ENCODE measurements at places on chromosomes 6 and 20. TPM values are rescaled to one million over a fixed set of nuclear protein-coding genes. Genes with fewer than 3 reads are reported as not detected.

GRCh38 chr6:101762851-101763250 lies 369.3 kb downstream of the GRIK2 start:
- no peak for DNase-seq

Gene KIAA0408
- 0.60 TPM for total RNA-seq

Gene MYCT1
- 2.9 TPM for total RNA-seq

- DNase-seq, result no peak
Measured at GRCh38 chr6:4912559-4912958, 91.3 kb downstream of the RPP40 start.

- no peak for DNase-seq
Measured at GRCh38 chr6:15623276-15624116, 39.3 kb downstream of the DTNBP1 start.

- no peak for DNase-seq
Measured at GRCh38 chr6:98463038-98464000, 371.1 kb upstream of the POU3F2 start.

Gene CST4
- not detected for total RNA-seq

- peak; percentile 14 for DNase-seq
Measured at GRCh38 chr6:147022041-147022440, 182.2 kb upstream of the STXBP5 start.

DNA sequence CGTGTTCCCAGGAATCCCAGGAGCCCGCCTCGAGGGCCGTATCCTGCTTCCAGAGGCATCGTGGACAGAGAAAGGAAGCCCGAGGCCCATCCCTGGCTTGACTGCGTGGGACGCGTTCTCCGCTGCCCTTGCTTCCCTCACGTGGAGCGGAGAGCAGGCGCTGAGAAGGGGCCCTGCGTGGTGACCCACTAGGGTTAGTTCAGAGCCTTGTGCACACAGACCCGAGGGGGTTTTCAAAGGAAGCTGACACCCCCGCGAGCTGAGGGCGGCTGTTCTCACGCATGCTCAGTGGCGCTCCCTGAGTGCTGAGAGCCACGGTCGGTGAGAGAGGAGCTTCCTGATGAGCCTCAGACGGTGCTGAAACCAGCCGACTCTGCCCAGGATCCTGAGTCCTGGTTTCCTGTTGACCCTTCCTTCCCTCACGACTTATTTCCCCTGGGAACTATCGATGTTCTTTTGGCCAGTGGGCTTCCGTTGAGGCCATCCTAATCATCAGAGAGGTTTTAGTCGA lies 28.9 kb upstream of the CCR6 start:
- DNase-seq, result no peak

Gene CDH26
- total RNA-seq, result not detected

DNA sequence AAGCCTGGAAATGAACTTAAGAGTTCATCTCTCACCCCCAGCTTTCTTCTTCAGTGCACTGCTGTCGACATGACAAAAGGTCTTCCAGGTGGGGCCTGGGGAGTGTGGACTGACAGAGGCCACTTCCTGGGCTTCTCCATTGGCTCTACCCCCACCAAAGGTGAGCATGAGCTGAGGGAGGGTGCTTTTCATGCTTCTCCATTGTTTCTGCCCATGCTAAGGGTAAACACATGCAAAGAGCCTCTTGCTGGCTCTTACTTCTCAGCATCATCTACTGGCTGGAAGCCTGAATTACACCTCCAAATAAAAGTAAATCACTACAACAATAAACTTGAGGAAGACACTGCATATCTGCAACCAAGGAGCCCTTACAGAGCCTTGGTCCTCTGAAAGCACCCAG lies 227.2 kb downstream of the EPM2A start:
- DNase-seq, result no peak

Gene RPP40
- 93.0 TPM for total RNA-seq

DNA sequence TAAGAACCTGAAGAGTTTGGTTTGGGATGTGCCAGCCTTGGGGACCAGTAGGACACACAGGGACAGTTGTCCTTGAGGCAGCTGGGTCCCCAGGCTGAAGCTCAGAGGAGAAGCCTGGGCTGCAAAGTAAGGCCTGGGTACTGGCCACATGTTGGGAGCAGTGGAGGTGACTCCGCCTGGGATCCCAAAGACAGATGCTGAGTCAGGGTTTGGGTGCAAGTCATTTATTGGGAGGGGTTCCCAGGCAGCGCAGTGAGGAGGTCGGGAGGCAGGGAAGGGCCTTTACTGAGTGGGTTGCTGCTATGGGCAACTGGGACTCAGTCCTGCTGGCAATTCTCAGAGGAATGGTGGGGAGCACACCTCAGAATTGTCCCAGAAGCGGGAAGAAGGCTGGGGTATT lies 12.4 kb downstream of the BPI start:
- no peak for DNase-seq

DNA sequence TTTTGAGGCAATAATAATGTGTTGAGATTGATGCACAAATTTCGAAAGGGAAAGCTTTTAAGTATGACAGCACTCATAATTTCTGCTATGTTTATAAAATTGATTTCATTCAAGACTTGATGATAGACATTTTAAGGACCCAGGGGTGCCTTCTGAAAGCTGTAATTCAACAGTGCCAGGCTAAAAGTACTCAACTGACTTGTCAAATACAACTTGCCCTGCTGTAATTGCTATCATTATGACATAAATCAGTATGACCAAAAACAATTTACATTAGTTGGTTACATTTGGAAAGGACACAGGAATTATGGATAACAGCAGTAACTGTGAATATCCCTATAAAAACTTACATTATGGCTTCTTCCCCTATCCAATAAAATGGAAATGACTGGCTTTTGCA lies 178.9 kb downstream of the MMUT start:
- no peak for DNase-seq

DNA sequence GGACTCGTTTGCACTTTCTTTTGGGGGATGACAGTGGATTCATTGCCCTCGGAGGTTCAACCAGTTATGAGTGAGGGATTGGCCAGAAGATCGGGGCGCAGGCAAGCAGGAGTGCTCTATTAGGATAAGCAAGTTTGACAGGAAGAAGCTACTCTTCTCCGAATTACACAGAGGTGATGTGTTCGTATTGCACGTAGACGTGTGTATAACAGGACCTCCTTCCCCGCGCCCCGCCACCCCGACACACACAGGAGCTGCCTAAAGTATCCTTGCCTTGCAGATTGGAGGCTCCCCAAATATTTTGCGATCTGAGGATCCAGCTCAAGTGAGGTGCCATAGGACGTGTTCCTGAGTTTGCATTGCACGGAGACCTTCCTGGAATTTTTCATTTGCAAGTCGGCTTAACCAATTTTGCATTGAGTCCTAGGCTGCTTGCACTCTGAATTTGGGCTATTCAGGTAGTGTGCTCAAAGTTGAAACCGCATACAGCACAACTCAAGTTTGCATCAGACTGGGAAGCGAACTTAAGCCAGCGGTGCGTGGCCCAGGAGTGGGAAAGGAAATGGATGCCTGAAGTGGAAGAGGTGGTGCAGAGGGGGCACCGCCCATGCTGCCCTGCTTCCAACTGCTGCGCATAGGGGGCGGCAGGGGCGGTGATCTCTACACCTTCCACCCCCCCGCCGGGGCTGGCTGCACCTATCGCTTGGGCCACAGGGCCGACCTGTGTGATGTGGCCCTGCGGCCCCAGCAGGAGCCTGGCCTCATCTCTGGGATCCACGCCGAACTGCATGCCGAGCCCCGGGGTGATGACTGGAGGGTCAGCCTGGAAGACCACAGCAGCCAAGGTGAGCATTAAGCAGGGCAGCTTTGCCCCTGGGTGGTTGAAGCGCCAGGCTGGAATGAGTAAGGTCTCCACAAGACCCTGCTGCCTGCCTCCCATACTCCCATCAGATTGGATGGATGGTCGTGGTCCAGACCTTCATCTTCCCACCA lies 770 bp downstream of the TCF19 start:
- DNase-seq, result peak; percentile 32
